Endothelial cell of umbilical vein (primary cell): ENCODE measurements at places on chromosomes 5 and 9. TPM values are rescaled to one million over a fixed set of nuclear protein-coding genes. Genes with fewer than 3 reads are reported as not detected.
A peak's percentile ranks its signal among the peaks of the same experiment; 100 is the strongest.

DNA sequence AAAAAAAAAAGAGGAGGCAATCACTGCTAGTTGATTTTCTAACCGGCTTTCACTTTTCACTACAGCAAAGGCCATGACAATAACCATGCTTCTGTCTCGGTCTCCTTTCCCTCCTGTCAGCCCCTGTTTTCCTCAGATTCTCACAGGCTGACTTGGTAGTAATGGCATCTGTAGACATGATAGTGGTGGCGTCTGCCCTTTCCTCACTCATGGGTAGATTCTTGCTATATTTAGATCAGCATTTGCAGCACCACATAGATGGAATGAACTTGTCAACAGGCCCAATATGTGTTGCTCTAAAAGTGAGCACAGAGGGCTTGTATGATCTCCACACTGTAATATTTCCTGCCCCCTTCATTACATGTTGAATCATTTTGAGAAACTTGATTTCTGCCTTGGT, 120.3 kb upstream of the FTMT start:
- no peak for DNase-seq

DNA sequence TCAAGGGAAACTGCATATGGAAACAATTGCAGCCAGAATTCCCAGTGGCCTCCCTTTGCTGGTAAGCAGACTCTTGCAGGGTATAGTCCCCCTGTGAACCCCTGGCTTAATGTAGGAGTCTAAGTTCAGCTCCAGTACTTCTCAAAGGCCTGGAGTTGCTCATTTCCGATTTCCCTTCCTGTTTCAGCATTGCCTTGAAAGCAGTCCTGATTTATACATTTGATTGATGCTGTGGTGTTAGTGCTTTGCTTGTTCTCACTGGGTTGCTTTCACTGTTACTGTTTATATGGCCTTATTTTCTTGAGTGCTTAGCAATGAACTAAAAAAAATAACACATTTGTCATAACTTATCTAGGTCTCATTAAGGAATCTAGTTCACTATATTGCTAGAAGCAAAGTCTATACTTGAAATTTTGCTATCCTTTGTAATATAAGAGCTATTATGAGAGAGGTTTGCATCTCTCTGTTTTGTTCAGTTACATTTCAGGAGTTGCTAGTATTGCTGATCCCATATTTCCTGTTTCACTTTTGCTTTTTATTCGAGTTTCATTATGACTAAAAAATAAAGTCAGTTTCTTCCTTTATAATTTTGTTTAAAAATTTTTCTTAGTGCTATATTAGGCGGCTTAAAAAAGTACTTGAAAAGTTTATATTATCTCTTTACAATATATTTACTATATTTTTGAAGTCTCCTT, 122.4 kb upstream of the NMUR2 start:
- DNase-seq, result no peak

- no peak for DNase-seq
These were observed 55.3 kb downstream of the SMIM23 start for GRCh38 chr5:171840711-171841522.

- DNase-seq, result no peak
These were observed 8.7 kb downstream of the FGF1 start for GRCh38 chr5:142677198-142677597.

DNA sequence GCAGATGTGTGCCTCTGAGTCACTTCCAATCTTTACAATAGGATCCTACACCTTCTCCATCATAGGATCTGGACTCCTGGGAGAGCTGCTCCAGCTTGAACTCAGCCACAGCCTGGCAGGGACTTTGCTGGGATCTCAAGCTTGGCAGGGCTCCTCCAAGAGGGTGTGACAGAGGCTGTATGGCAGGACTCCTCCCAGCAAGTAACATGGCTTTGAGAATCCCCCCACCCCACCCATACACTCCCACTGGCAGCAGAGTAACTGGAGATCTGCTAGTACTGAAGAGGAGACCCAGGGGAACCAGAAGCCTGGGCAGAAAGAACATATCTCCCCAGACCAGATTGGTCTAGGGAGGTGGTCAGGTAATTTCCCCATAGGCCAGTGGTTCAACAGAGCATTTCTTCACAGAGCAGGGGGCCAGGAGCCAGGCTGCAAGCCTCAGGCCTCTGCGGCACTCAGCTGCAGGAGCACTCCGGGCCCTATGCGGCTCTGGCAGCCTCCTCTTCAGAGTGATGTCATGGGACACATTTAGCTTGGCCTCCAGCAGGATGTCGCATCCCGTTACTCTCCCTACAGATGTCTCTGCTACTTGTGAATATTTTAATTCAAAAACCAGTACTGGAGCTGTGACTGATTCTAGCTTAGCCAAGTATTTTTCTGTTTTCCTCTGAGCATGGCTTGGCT, 1.7 kb upstream of the ACSL6 start:
- DNase-seq, result no peak

DNA sequence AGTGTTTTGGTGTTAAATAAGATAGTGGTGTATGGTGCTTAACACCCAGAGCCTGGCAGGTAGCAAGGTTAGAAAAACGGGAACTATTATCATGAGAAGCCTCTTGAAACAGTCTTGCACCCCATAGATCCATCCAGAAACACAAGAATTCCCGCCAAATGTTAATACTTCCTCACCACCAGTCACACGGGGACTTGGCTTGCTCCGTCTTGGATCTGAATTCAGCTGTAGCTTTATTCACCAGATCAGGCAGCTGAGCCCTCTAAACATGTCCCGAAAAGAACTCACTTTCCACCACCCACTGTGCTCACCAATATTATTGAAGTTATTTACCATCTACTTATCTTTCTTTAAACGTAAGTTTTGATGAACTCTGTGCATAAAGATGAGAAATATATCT, 101.6 kb upstream of the PTPN3 start:
- DNase-seq, result no peak

DNA sequence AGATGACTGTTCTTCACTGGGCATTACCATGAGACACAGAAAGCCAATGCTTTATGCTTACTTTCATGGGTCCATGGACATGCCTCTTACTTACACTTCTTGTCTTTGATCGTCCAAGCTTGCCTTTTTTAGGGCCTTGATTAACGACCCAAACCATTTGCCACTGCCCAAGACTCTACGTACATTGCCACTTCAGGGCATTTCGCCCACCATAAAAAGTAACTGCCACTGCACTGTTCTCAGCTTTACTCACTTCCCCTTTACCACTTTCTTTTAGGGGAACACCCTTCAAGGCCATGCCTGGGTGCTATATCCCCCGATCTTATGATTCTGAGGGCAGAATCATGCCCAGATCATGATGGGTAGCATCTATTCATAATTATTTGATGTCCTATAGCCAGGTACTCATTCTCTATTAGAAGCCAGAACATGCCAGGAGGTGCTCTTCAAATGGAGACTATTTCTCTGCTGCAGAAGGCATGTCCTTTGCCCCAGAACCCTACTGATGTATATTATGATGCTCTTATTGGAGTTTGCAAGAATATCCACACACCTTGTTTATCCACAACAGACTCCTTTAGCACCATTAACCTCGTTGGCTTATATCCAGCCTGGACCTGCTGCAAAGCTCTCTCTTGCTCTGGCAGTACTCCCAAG, 64.1 kb upstream of the RAD23B start:
- DNase-seq, result no peak

DNA sequence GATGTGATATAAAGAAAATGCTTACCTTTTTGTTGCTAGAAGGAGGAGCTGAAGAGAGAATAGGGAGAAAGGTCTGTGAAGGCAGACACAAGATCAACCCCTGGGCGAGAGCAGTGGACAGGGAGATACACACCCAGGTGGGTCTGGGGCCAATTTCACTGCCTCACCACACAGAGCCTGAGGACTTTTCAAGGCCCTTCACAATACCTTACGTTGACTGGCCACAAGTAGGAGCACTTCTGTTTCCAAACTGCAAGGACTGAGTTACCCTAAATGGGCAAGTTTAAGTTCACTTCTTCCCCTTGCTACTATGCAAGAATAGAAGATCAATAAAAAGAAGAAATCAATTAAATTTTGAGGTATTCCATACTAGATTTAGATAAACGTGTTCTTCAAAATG, 174.5 kb upstream of the SLC12A2 start:
- peak; percentile 68 for DNase-seq

DNA sequence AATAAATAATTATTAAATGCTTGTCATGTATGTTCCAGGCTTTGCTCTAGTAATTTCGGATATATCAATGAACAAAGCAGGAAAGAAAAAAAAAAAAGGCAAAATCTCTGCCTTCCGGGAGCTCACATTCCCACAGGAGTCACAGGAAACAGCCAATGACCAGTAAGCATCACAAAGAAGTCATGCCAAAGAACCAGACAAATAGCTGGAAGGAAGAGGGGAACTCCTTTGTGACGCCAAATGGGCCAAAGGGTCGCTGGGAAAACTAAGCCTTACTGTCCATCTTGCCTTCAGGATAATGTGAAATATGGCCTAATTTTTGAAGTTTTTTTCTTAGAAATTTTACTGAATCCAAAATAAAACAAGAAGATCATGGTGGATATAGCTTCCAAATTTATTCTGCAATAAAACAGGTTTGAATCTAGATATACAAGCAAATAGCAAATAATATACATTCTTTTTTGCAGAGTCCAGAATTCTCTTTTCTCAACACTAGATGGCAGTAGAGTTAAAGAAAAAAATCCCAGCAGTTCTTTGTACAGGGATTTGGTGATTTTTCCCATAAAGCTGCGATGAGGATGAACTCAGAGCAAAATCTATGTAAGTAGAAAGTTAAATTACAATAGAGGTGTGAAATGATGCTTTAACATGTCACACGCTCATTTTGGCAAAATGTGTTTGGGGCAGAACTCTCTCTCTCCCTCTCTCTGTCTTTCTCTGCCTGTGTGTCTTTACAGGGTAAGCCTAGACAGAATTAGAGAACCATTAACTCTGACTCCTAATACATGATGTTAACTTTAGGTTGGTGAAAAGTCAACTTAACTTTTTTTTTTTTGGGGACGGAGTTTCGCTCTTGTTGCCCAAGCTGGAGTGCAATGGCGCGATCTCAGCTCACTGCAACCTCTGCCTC, 60.0 kb upstream of the TUT7 start:
- peak; percentile 47 for DNase-seq

DNA sequence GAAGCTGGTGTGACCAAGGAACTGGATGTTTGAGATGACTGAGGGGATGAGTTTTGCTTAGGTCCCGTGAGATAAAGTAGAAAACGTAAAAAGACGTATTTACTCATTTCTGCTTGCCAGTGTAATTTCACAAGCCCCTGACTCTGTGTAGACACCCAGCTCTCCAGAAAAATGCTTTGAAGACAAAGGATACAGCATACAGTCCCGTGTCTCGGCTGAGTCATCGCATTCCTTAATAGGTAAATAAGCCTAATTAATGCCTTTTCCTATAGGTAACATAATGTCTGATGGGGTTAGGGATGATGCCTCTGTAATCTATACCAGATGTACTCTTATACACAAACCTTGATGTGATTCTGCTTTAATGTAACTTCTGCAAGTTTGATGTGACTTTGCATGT, 20.2 kb downstream of the S100Z start:
- no peak for DNase-seq

GRCh38 chr5:141260458-141261237, 15.5 kb downstream of the PCDHB15 start:
- DNase-seq, result peak; percentile 8

DNA sequence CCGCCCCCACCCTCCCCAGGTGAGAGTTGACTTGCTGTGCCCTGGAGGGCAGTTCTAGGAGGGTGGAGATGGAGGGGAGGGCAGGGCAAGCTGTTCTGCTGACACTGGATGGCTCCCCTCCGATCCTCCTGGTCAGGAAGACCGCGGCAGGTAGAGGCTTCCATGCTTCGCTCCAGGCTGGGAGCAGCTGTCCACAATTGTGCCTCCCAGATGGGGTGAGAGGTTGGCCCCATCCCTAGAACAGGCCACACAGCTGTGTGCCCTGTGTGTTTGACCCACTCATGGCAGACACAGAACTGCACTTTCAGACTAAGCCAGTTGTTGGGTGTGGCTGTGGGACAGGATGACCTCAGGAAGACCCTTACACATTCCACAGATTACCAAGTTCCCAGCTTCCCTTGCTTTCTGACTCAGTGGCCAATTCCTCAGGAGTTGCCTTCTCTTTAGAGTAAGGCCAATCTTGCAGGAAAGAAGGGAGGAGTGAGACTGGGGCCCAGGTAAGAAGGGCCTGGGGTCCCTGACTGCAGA, 72.1 kb upstream of the HSPA9 start:
- peak; percentile 27 for DNase-seq

DNA sequence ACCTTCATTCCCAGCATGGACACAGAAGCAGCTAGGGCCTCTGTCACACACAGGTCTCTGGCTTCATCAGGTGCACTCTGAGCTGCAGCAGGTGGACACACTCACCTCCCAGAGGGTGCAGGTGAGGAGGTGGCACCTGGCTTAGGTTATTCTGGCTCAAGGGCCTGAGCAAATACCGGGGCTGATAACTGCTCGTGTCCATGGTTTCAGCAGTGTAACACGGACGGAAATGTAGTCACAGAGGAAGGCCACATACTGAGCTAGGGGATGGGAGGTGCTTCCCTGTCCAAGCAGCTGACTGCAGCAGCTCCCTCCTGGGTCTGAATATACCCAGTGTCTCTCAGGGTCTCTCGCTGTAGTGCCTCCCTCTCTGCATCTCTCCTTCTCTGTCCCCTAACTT, 5.7 kb downstream of the PHF2 start:
- no peak for DNase-seq

DNA sequence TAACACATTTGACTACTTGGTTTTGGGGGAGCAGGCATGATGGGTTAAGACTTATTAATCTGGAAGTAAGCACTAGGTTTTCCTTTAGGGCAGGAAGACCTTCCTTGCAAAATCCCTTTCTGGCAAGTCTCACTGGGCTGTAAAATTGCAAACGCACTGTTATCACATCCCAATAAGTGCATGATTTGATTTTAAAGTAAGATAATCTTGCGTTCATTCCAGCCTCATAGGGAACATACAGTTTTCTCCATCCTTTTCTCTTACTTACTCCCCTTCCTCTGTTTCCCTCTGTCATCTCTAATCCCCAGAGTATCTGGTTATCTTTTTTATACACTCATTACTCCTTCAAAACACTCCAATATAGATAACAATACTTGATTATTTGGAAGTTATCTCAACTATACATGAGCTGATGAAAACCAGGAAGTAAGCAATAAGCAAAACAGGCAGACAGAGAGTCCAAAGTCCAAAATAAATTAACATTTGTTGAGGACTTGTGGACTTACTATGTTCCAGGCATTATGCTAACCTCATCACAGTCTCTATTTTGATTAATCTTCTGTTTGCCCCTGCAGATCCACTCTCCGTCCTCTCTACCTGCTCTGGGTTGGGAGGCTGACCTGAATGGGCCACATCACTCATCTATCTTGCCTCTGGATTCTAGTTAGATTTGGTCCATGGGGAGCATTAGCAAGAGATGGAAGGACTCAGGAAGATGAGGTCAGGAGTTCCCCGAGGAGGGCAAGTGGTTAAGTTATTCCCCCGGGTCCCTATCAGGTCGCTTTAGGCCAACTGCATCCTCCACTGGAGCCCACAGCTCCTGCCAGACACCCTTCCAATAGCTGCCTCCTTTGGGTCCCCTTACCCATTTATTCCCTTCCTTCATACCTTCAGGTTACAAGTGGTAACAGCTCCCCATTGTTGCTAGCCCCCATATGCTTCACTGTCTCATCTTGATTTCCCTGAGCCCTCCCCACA, 60.2 kb downstream of the SLC22A5 start:
- no peak for DNase-seq

- no peak for DNase-seq
These were observed 597.8 kb downstream of the EFNA5 start for GRCh38 chr5:107072967-107073366.

The PCDHA12 gene
- 0.03 TPM in 1 of 2 replicates, not detected in the other for polyA plus RNA-seq

The MYOZ3 gene
- polyA plus RNA-seq, result 0.43 and 0.59 TPM in 2 replicates

The NIPSNAP3A gene
- polyA plus RNA-seq, result 23.1 and 27.2 TPM in 2 replicates

The HAND1 gene
- not detected in 2 replicates for polyA plus RNA-seq

The ZNG1F gene
- 19.0 and 20.4 TPM in 2 replicates for polyA plus RNA-seq

The ORM2 gene
- not detected in 2 replicates for polyA plus RNA-seq

The LCN15 gene
- not detected in 2 replicates for polyA plus RNA-seq

The C5orf58 gene
- polyA plus RNA-seq, result not detected in 2 replicates
